ENCODE measurements at places on chromosomes 2 and 18.

GRCh38 chr18:14748496-14748895 lies 524 bp downstream of the ANKRD30B start:
- DNase-seq = no peak

DNA sequence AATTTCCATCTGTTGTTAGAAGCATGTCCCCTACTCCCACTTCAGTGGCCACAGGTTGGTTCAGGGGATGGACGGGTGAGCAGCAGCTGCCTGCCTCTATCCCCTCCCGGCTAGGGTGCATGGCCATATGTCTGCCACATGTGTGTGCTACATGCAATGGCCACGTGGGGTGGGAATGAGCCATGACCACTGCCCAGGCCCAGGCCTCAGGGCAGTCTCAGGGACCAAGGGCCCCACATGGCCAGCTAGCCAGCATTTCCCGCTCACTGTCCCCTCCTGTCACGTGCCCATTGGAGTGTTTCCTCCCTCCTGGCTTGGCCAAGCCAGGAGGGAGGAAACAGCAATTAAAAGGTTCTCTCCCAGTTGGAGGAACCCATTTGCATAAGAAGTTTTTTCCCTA lies 117.1 kb downstream of the KCNS3 start:
- DNase-seq = no peak

DNA sequence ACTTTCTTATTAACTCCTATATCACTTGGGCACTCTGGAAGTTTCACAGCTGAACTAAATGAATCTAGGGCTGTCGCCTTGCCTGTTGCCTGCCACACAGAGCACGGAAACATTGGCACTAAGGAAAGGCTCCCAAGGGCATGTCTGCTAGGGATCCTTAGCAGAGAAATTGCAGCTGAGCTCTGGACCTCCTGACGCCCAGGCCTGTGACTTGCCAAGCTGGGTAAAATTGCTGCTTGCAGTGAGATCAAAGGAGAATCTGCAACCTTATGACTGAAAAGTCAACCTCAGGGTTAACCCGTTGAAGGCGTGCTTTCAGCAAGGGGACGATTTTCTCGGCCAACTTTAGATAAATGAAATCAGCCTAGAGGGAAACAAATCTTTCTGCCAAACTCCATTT lies 189.8 kb downstream of the NCK2 start:
- peak; percentile 42 for DNase-seq

GRCh38 chr2:161426922-161427663 lies 11.0 kb downstream of the TBR1 start:
- DNase-seq = no peak

GRCh38 chr2:29322011-29322410 lies 206.8 kb downstream of the CLIP4 start:
- no peak for DNase-seq

GRCh38 chr2:132429351-132429750 lies 12.7 kb downstream of the GPR39 start:
- DNase-seq = no peak

DNA sequence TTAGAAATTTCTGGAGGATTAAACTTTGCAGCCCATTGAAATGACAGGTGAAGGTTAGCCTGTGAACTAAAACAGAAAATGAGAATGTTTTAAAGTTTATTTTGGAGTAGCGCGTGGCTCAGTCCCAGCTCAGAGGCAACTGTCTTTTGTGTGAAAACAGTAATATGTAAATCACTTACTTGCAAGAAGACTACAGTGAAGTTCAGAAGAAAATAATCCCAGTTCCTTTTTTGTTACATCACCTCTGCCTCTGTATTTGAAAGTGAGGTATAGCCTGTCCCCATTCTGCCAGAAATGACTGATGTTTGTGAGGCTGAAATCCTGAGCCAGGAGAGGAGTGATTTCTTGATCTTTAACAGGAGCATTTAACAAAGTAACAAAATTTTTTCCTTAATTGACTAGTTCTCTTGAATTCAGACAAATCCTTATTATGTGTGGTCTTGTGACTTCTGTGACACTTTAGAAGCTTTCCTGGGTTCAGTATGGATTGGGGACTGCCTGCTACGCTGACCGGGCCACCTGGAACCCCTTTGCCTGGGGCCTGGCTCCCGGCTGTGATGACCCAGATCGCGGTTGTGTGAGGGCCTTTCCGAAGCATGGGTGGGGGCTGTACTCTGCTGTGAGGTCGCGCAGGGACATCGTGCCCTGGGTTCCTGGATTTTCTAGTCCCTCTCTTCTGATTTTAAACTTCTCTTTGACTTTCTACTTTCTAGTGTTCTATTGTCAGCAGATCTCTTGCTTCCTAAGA lies 24.3 kb downstream of the TRAPPC12 start:
- no peak for DNase-seq

GRCh38 chr2:96734880-96735583 lies 4.8 kb downstream of the LMAN2L start:
- DNase-seq = no peak

GRCh38 chr2:224869601-224870233 lies 153.6 kb upstream of the CCDC195 start:
- no peak for DNase-seq

DNA sequence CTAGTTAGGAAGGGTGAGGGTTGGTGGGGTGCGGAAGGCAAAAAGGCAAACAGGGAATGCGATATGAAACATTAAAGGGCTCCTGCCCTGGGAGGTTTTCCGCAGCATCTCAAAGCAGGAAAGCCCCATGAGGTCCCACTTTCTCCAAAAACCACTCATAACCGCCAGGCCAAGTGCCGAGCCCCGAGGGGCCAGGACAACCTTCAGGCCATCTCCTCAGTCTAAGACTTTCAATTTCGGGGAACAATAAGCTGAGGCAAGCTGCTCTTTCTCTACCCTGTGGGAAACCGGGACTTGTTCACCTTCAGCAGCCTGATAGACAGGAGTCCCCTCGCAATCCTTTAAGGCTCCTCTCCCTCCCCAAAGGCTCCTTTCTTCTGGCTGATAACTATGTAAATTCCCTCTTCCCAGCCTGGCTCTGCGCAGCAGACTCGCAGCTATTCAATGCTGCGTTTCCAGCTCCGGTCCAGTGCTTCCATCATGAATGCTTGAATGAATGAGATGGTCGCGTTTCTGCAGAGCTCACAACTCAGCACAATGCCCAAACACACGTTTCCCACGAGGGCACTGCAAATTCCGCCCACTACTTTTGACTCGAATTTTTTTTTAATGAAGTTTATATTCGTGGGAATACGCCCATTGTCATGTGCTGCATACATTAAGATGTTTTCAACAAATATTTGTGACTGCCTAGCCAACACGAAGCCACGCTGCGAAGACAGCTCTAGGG lies 1.4 kb downstream of the LAMA1 start:
- DNase-seq = no peak

DNA sequence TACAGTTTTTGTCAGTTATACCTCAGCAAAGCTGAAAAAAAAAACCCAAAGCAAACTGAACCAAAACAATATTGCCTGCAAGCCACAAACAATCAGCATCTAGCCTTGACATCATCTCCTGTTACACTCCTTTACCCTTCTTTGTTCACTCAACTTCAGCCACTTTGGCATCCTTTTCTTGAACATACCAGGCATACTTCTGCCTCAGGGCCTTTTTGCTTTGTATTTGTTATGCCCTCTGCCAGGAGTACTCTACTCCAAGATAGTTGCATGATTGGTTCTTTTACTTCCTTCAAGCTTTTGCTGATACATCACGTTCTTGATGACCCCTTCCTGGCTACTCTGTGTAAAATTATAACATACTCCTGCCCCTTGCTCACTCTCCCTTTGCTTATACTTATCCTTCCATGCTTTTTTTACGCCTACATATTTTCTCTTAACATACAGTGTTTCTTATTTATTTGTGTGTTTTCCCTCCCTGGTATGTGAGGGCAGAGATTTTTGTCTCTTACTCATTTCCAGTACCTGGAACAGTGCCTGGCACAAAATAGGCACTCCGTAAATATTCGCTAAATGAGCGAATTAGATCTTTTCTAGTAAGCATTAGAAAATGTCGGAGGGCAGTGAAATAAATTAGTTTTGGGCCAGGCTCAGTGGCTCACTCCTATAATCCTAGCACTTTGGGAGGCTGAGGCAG lies 12.7 kb downstream of the ABI2 start:
- no peak for DNase-seq

DNA sequence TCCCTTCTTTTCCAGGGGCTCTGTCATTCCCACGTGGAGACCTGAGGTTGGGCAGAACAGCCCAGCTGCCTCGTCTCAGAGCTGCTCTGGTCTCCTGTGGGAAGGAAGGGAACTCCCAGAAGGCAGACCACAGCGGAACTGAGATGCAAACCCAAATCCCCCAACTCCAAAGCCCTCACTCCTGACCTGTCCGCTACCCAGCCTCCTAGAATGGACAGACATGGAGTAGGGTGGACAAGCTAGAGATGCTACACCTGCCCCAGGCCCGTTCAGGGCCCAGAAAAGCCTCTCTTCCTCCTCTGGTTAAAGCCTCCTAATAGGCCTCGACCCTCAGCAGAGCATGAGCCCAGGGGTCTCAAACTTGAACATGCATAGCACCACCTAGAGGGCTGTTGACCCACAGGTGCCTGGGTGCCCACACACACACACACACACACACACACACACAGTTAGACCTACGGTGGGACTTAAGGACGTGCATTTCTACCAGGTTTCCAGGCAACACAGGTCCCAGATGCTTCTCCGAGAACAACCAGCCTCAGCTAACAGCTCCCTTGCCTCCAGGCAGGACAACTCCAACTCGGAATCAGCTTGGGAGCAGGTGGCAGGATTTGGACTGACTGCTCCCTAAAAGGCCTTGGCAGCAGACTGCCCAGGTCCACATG lies 93.5 kb downstream of the TNS1 start:
- DNase-seq = no peak

DNA sequence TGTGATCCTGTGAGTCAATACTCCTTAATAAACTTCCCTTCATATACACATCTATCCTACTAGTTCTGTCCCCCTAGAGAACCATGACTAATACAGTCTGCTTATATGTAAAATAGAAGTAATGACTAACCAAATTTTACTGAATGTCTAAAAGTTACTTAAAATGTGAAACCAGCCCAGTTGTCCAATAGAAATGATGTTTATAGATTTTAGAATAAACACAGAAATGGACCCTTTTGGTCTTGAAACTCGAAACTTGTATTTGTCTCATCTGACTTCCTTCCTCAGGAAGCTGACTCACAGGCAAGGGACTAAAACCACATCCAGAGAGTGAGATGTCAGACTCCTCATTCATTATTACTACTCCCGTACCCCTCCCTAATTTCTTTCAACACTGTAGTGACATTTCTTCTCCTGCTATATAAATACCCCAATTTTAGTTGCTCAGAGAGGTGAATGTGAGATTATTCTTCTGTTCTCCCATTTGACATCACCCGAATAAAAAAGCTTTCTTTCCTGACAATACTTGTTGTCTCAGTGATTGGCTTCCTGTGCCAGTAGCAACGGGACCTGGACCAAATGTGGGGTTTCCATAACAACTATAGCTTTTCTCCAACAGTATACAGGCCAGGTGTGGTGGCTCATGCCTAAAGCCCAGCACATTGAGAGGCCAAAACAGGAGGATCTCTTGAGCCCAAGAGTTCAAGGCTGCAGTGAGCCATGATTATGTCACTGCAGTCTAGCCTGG lies 486.0 kb downstream of the ERBB4 start:
- DNase-seq = no peak

GRCh38 chr18:33536904-33537303 lies 41.1 kb upstream of the ASXL3 start:
- no peak for DNase-seq

- DNase-seq = no peak
Measured at GRCh38 chr2:163563336-163563735, 172.5 kb downstream of the FIGN start.

DNA sequence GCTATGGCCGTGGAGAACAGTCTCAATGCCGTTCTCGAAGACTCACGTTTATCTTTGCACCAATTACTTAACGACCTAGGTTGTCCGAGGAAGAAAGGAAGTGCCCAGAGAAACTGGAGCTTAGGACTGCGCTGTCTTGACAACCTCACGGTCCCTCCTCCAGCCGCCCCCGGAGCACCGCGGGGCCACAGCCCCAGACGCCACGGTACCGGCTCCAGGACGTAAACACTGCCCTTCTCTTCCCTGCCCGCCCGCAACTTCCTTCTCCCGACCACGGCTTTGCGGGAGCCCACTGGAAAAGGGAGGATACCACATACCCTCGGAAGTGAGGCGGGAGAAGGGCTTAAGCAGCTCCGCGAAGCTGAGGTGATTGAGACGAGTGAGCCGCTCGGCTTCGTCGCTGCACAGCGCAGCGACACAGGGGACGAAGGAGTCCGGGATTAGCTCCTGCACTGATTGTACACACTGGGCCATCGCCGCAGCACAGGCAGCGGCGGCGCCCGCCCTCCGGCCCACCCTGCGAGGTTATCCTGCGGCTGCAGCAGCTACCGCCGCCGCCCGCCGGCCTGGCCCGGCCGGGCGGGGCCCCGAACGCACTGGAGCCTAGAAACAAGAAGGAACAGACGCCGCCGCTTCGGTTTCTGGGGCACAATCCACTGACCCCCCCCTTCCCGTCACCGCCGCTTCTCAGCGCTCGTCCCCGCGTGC lies 483 bp downstream of the TRAPPC8 start:
- no peak for DNase-seq

GRCh38 chr2:104855221-104856085 lies 1.5 kb downstream of the POU3F3 start:
- DNase-seq = no peak

GRCh38 chr2:143428700-143429099 lies 299.5 kb downstream of the ARHGAP15 start:
- DNase-seq = no peak

DNA sequence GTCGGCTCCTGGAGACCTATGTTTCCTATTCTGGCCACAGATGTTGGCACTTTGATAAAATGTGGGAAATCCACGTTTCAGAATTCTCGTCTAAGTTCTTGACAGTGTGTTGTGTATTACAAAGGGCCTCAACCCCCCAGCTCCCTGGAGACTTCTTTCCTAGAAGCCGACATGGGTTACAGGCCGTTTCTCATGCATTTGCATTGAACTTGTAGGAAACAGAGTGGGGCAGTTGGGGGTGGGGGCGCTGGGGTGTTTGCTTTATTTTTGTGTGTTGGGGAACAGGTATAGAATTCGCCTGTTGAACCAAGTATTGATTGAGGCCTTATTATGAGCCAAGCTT lies 104.0 kb downstream of the CABLES1 start:
- no peak for DNase-seq

DNA sequence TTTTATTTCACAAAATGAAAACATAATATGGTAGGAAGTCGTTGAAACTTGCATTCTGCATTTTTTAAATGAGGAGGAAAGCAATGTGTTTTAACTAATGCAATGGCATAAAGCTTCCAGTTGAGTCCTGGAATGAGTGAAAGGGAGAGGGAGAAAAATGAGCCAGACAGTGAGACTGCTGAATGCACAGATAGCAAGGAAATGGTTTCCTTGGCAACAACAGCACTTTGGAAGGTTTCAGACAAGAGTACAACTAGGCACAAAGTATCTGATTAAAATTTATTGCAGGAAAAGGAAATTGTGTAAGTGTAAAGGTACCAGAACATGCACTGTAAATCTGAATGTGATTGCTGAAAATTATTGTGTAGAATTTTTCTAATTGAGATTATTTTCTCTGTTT lies 320.1 kb upstream of the KYNU start:
- DNase-seq = no peak

DNA sequence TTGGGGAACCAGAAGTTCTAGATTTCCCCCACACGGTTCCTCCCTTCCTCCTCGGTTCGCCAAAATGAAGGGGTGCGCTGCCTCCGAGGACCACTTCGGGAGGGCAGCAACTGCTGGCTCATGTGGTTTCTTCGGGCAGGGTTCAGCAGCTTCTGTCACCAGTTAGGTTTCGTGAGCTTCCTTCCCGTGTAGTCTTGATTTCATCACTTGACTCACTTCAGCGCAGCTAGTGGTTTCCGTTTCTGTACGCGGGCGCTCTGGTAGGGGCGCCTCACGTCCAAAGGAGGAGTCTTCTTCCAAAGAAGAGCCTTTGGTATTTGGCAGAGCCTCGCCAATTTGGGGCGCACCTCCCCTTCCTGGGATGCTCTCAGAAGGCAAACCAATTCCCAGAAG lies 485 bp upstream of the GALNT3 start:
- DNase-seq = peak; percentile 67
